ENCODE measurements at places on chromosomes 5 and 9.

- peak; percentile 86 for DNase-seq
These were observed 44.0 kb upstream of the XPA start for GRCh38 chr9:97740848-97741821.

DNA sequence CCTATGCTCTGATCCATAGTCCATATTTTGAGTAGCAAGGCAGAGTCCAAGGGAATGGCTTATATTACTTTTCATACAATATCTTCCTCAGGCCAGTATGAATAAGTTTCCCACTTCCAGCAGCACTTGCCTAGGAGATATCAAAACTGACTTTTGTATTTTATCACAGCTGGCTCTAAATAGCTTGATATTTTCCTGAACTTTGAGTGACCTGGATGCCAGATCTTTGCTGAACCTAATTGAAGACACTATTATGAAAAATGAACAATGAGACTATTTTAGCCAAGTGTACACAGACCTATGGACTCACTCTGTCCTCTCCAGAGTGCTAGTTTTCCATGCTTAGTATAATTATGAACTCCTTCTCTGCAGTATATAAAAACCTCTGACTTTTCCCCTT is 475.6 kb upstream of the PTGER4 start:
- DNase-seq, result no peak

DNA sequence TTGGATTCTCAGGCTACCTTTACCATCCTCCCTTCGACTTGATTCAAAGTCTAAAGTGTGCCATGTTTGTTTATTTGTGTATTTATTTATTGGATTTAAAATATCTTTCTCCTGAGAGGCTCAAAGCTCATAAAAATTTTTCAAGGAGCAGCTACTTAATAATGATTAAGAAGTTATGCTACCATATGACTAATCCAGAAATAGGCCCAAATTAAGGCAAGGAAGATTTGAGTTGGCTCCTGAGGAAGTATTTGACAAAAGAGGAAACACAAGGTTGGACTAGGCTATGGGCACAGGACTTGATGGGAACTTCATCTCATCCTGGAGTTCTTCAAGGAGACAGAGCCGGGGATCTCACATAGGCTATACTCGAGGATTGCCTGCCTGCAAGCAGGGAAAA is 22.4 kb upstream of the PPP2CA start:
- DNase-seq, result no peak

- peak; percentile 77 for DNase-seq
These were observed 58.4 kb upstream of the PHF24 start for GRCh38 chr9:34899535-34900158.

- DNase-seq, result peak; percentile 53
These were observed 131.2 kb downstream of the ATP10B start for GRCh38 chr5:160720822-160721221.

DNA sequence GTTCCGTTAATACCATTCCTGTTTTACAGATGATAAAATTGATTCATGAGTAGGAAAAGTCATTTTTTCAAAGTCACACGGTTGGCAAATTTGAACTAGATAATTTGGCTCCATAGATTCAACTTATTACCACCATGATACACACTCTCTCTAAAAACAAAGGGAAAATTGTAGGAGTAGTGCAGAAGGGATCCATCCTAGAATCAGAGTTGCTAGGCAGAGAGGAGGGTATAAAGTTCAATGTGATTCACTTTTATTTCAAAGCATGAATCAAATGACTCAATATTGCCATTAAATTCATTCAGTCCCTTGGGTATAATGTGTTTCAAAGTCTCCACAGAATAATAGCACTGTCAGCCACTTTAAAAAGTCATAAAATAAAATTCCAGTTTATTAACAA is 747.2 kb upstream of the ACO1 start:
- DNase-seq, result no peak

DNA sequence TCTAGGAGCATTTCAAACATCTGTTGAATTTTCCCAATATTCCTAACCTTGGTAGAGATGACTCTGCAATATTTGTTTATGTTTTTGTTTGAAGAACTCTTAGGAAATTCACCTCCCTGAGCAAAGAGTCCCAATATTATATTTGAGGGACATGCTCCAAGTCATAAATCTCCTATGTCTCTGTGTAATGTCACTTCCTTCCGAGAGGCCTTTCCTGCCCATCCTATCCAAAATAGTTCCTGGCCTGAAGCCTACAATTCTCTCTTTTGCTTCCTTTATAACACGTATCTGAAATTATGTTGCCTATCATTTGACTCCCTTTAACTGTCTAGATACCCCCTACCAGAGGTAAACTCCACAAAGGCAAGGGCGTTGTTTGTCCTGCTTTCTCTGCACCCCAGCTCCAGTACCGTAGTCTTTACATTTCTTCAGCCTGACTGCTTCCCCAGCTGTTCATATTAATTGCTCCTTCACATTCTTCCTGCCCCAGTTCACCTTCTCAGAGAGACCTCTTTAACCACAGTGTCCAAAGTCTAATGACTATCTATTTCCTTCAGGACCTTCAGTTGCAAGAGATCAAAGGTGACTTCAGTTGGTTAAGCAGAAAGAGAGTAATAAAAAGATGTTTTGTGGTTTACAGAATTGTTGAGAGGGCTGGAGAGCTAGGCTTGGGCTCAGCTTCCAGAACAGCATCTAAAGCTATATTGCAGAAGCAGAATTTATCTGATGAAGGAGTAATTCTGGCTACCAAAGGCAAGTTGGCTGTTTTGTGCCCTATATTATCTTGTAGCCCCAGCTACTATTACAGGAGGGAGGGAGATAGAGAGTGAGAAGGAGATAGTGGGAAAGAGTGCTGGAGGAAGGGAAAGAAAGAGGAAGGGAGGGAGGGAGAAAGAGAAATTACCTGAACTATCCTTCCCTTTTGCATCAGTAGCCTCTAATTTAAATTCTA is 109.3 kb upstream of the TMEM161B start:
- peak; percentile 23 for DNase-seq

DNA sequence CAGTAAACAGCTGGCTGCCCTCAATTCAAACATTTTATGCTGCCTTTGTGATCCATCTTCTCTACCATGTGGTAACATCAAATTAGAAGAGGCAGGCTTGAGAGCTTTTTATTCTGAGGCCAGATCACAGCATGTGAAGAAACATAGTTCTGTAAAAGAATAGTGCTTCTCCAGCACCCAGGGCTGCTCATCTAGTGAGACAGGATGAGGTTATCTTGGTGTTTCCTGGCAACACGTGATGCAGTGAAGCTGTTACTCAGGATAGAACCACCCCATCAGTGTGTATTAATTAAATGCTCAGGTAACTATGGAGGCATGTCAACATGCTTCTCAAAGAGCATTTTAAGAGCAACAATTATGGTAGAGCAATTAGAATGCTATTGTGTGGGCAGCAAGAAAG is 400.5 kb upstream of the ACO1 start:
- DNase-seq, result no peak

DNA sequence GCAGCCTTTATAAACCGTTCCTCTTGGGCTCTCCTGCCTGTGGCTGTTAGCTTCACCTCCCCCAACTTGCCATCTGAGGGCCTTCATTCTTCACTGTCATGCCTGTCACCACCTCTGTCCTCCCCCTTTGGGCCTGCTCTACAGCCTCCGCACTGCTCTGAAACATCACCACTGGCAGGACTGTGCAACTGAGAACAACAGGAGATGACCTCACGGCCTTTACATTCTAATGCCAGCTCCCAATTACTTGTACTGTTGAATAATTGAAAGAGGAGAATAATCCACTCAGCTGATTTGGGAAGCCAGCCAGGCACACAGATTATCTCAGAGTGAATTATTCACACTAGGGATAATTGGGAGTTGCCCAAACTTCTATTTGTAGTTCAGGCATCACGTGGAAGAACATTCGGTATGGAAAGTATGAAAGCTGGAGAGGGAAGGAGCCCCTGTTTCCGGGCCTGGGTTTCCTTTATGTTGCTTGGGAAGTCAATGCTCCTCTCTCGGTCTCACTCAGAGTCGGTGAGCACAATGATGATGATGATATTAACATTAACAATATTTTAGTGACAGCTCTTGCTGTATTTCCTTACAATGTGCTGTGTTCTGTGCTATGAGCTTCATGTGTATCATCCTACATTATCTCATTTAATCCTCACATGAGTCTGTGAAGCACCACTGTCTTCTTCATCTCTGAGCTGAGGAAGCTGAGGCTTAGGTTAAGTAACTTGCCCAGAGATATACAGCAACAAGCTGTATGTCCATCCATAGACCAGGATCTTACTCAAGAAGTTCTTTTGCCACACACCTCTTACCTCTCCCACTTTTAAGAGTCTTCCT is 99.3 kb upstream of the LRRTM2 start:
- DNase-seq, result no peak

- no peak for DNase-seq
These were observed 604.8 kb downstream of the BNC2 start for GRCh38 chr9:16265688-16266087.

GRCh38 chr9:34500623-34501267 is 22.0 kb downstream of the ENHO start:
- peak; percentile 71 for DNase-seq
